T-helper 17 cell (primary cell): ENCODE measurements at places on chromosomes 4 and X. TPM values are rescaled to one million over a fixed set of nuclear protein-coding genes. Genes with fewer than 3 reads are reported as not detected.

DNA sequence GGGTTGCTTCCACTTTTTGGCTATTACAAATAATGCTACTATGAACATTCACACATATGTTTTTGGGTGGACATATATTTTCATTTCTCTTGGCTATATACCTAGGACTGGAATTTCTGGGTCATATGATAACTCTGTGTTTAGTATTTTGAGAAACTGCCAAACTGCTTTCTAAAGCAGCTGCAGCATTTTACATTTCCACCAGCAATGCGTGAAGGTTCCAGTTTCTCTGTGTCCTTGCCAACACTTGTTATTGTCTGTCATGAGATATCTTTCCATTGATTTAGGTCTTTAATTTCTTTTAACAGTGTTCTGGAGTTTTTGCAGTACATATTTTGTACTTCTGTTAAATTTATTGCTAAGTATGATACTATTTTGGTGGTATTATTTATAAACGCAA is 48.3 kb downstream of the CLCN5 start:
- H3K4me1 ChIP-seq, result no peaks in the 10 kb centered on the region
- no peak overlapping the region for H3K27ac ChIP-seq
- no peak for DNase-seq
- H3K27me3 ChIP-seq, result no peaks in the 10 kb centered on the region
- H3K4me3 ChIP-seq, result no peak overlapping the region

DNA sequence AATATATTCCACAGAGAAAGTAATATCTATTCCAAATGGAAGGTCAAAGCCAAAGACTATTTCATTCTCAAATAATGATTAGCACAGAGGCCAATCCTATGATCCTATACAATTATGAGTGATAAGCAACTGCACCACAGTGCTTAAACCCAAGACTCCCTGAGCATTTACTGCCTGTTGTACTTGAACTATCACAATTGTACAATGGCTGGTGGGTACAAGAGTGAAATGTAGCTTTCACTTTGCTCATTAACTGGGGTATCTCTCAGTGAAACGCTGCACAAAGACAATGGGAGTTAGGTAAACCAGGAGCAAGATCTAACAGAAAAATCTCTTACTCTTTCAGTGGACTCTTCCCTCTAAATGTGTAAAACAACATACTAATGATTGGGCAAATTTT is 24.3 kb downstream of the ABCG2 start:
- no peak overlapping the region for H3K4me3 ChIP-seq
- H3K36me3 ChIP-seq, result peaks cover 3% of the 10 kb centered on the region
- no peaks in the 10 kb centered on the region for H3K27me3 ChIP-seq

The CLOCK gene
- 15.1 TPM for total RNA-seq

- H3K4me1 ChIP-seq, result no peaks in the 10 kb centered on the region
- no peak overlapping the region for H3K27ac ChIP-seq
- no peaks in the 10 kb centered on the region for H3K36me3 ChIP-seq
- peaks cover 7% of the 10 kb centered on the region for H3K27me3 ChIP-seq
- no peak overlapping the region for H3K4me3 ChIP-seq
Measured at GRCh38 chrX:39541881-39542280, 555.9 kb downstream of the BCOR start.

GRCh38 chr4:1674682-1675081 is 9.4 kb downstream of the FAM53A start:
- H3K4me1 ChIP-seq, result peaks cover 3% of the 10 kb centered on the region
- no peak overlapping the region for H3K27ac ChIP-seq
- H3K36me3 ChIP-seq, result peaks cover 2% of the 10 kb centered on the region
- peaks cover 7% of the 10 kb centered on the region for H3K27me3 ChIP-seq
- H3K4me3 ChIP-seq, result no peak overlapping the region
